ENCODE measurements at places on chromosomes 5 and 9.
A peak's percentile ranks its signal among the peaks of the same experiment; 100 is the strongest.

GRCh38 chr9:14924230-14925219 is 14.3 kb upstream of the FREM1 start:
- DNase-seq, result no peak

- no peak for DNase-seq
Measured at GRCh38 chr5:56337715-56338319, 104.7 kb upstream of the ANKRD55 start.

DNA sequence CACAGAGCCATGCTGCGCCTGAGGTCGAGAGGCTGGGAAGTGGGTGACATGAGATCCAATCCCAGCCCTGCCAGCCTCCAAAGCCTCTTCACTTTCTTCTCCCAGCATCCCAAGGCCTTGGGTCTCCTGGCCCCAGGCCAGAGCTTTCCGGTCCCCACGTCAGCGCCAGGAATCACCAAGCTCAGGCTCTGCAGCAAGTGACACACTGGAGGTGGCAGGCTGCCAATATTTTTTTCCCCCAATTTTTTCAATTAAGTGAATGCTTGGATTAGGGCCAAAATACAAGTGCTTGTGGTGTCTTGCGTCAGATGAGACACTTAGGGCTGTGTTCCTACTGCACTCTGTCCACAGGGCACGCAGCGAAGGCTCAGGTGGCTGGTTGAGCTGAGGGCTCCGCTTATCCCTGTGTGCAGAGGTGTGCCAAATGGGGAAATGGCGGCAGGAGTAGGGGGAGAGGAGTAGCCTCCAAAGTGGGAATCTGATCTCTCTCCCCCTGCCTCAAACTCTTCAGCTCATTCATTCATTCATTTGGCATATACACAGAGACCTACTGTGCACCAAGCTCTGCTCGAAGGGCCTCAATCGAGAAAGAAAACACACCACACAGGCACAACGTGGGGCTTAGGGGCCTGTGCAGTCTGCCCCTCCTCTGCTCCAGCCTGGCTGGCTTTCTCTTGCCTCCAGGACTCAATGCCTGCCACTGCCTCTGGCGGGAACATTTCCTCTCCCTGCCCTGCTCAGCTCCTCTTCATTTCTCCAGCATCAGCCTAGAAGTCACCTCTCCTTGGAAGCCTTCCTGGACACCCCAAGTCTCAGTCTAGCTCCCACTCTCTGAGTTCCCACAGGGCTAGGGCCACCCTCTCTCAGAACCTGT is 16.6 kb downstream of the SH3PXD2B start:
- DNase-seq, result peak; percentile 76

DNA sequence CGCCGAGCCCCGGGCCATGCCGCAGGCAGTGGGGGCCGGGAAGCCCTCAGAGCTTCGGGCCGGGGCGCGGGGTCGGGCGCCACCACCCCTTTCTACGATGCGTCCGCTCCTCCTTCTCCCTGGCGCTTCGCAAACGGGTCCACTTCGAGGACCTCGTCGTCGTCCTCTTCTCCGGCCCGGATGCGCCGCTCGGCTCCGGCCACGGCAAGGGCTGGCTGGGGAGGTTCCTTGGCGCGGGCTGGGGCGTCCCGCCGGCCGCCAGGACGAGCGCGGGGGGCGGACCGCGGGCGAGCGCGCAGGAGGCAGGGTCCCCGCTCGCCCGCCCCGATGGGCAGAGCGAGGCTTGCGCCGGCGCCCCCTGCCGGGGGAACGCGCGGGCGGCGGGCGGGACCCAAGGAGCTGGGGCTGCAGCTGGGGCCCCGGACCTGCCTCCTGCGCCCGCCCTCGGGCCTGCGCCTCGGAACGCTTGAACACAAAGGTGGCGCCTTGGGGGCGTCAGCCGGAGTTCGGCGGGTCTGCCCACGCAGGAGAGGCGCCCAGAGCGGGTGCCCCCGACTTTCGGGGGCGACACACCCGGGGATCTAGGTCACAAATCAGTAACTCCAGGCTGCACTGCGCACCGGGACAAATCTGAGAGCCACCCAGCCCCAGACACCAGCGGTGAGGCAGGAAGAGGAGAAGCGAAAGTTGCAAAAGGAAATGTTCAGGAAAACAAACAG is at the start of gene ROR2:
ROR2 (minus strand) TSS at position 283 of the 719 bp plus-strand sequence.
- DNase-seq, result no peak

DNA sequence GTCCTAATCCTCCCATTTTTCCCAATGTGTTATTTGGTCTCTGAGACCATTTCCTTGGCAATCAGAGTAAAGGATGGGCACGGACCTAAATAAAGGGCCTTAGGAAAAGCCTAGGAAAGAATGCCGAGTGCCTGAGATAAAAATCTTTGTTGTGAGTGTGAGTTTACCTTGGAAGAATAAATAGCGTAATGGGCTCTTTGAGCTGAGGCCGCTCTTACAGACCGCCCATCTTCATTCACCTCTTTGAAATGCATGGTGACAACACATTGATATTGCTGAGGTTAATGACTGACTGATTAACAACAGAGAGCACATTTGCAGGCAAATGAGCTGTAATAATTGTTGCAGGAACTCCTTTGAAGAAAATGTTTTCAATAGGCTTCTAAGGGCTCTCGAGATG is 1967.1 kb upstream of the WWC1 start:
- no peak for DNase-seq

GRCh38 chr9:5983042-5983441 is 32.4 kb downstream of the RANBP6 start:
- no peak for DNase-seq

- DNase-seq, result peak; percentile 45
Measured at GRCh38 chr5:108801776-108802175, 54.1 kb downstream of the FER start.

GRCh38 chr5:15719784-15720183 is 219.8 kb downstream of the FBXL7 start:
- DNase-seq, result peak; percentile 45

DNA sequence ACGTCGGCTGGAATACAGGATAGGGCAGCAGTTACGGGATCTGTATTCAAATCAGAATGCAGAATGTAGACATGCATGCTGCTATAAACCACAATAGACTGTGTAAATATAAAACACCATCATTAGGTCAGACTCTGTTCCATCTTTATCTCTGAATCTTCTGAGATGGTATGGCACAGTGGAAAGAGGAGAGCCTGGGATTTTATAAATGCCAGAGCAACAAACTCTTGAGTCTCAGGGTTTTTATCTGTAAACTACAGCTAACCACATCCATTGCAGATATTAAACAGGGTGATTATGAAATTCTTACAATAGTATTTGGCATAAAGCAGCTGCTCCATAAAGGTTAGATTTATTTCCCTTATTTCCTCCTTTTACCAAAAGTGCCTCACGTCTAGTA is 108.7 kb downstream of the ZDHHC21 start:
- no peak for DNase-seq

GRCh38 chr9:117992006-117992405 is 287.8 kb downstream of the TLR4 start:
- no peak for DNase-seq

- no peak for DNase-seq
Measured at GRCh38 chr5:29905626-29906353, 1287.7 kb upstream of the CDH6 start.

GRCh38 chr5:98770911-98771322 is 2.5 kb upstream of the RGMB start:
- DNase-seq, result no peak

DNA sequence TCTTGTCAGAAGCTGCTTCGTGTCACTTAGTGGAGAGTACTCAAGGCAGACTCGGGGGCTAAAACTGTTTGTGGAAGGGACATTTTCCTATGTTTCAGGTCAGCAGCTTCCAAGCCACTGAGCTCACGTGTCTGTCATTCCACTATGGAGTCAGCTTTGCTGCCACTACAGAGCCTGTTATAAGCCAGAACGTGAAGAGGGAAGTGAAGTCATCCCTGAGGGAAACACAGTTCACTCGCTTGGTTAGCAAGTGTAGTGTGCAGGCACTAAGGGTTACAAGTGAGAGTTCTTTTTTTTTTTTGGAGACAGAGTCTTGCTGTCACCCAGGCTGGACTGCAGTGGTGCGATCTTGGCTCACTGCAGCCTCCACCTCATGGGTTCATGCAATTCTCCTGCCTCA is 24.5 kb upstream of the LTC4S start:
- DNase-seq, result no peak

DNA sequence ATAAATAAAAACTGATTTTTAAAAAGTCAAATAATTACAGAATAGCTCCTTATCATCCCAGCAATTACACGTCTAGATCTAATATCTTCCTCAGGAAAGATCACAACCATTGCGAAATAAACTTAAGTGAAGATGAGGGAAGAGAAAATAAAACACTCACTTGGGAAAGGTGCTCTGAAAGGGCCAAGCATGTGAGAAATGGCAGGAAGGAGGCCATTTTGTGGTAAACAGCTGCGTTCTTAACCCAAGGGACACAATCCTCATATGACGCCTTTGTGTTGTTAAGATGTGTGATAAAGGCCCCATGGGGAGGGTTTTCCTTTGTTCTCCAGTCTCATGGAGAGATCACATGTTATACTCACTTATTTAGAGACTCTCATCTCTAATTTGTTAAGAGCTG is 32.5 kb downstream of the JAKMIP2 start:
- DNase-seq, result no peak

- DNase-seq, result no peak
Measured at GRCh38 chr5:111869681-111870080, 112.7 kb upstream of the NREP start.

- peak; percentile 62 for DNase-seq
Measured at GRCh38 chr5:34474573-34475021, 181.5 kb upstream of the RAI14 start.

DNA sequence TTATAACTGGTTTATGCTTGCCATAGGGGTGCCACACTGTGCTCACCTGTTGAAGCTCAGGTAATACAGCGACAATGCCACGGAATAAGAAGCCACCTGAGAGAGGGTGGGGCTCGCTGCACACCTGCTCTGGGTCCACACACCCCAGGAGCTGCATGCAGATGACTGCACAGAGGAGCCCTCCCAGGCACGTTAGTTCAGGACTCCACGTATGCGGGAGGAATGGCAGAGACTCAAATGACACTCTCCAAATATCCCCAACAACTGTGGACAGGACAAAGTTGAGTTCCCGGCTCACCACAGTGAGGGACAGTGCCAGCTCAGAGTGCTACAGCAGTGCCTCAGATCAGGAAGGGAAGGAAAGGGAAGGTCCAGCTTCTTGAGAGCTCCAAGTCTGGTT is 5.8 kb upstream of the FCN1 start:
- DNase-seq, result no peak

- DNase-seq, result no peak
Measured at GRCh38 chr5:126490167-126490940, 67.1 kb downstream of the GRAMD2B start.

DNA sequence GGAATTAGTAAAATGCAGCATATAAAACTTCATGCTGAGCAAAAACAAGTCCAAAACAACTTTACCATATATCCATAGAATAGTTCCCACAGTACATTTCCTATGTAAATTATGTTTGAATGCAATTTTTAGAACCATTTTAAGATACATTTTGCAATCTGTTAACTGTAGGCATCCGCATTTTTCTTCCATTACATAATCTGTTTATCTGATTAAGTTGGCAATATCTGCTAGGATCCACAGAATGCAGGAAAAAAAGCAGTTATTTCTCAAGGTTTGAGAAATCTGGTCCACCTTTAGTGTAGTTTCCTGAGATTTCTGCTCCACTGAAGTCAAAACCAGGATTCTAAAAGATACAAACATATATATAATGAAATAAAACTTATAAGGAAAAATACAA is 6.2 kb downstream of the NUDCD2 start:
- no peak for DNase-seq

DNA sequence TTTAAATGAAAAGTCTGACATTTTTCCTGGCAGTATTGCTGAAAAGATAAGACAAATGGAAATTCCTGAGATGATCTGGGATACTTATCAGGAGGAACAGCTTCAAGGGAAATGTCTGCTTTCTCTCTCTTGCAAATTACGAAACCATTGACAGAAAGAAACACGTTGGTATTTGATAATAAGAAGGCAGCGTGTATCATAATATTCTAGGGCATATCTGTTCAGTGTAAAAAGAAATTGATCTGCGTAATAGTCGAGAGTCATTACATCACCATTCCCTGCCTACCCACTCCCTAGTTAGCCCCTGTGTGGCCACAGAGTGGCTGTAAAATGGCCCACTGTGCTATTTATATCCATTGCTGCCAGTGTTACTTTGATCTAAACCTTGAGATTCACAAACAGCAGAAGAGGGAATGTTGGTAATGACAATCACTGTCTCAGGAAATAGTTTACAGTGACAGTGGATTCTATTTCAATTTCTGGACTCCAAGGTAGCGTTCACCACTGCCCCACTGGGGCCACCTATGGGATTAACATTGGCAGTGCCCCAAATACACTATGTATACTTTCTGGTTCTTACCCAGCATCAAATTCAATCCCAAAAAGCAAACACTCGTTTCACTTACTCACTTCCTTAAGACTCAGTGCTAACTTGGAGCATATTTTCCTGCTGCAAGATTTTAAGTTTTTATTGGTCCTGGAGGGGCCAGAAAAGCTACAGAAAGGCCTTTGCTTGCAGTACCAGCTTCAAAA is 133.4 kb upstream of the GAS1 start:
- DNase-seq, result no peak

GRCh38 chr5:66628561-66628960 is 32.4 kb downstream of the MAST4 start:
- no peak for DNase-seq

- no peak for DNase-seq
Measured at GRCh38 chr5:33311893-33312292, 128.9 kb upstream of the TARS1 start.

- DNase-seq, result peak; percentile 53
Measured at GRCh38 chr9:87497604-87498045, at the start of gene DAPK1. DAPK1 (plus strand) TSS chr9:87497867; CDS start chr9:87499078, 1,211 bp downstream.

GRCh38 chr5:96645091-96645490 is 17.1 kb upstream of the CAST start:
- no peak for DNase-seq

DNA sequence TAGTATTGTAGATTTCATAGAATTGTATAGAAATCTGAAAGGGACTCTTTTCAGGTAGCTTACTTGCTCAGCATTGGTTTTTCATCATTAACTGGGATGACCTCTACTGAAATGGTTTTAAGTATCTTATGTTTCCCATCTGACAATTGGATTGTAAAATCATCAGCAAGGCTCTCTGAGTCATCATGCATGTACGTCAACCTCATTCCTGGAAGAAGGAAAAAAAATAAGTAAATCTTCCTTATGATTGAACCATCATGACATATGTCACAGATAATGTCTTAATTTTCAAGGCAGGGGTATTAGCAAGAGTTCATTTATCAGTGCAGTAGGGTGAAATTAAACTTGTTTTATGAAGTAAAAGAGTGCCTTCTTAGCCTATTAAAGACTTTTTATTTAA is 74.9 kb upstream of the CER1 start:
- DNase-seq, result no peak
